ENCODE measurements at places on chromosomes 6 and 20.

- DNase-seq, result no peak
Observed at GRCh38 chr6:137894779-137895385, 27.8 kb downstream of the TNFAIP3 start.

GRCh38 chr6:53929041-53929820 is 134.4 kb downstream of the LRRC1 start:
- DNase-seq, result no peak

GRCh38 chr6:27720607-27721580 is 191.3 kb downstream of the OR2B2 start:
- no peak for DNase-seq

GRCh38 chr6:144581812-144582537 is 296.8 kb downstream of the UTRN start:
- DNase-seq, result no peak

DNA sequence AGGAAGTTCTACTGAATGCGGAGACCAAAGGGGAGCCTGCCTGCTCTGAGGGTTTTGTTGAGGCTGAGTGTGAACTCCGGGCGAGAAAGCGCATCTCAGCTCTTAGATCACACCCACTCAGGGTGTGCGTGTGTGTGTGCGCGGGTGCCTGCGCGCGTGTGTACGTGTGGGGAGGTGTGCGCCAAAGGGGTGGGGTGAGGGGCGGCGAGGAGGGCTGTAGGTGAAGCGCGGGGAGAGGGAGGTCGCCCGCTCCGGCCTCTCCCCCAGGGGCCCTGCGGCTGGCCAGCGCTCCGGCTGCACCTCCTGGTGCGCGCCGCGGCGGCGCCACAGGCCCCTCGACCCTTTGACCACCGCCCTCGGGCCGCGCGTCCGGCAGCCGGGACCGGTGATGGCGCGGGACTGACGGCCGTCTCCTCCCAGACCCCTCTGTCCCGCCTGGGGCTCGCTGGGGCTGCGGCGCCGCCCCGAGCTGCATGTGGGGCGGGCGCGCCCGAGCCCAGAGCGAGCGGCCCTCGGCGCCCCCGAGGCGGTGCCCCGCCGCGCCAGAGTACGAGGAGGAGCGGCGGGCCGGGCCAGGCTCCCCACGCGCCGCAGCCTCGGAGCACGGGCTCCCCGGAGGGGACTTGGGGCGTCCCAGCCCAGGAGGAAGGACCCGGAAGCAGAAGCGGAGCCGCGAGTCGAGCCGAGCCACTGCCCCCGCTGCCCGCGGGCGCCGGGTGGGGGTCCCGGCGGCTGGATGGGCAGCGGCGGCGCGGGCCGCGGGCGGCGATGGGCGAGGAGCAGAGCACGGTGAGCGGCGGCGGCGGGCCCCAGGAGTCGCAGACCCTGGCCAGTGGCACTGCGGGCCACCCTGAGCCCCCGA is at the start of gene RNF217:
Gene RNF217 (plus strand): TSS at position 661 of the 862 bp plus-strand sequence. CDS start 108 bp downstream, at position 769.
- DNase-seq, result no peak

DNA sequence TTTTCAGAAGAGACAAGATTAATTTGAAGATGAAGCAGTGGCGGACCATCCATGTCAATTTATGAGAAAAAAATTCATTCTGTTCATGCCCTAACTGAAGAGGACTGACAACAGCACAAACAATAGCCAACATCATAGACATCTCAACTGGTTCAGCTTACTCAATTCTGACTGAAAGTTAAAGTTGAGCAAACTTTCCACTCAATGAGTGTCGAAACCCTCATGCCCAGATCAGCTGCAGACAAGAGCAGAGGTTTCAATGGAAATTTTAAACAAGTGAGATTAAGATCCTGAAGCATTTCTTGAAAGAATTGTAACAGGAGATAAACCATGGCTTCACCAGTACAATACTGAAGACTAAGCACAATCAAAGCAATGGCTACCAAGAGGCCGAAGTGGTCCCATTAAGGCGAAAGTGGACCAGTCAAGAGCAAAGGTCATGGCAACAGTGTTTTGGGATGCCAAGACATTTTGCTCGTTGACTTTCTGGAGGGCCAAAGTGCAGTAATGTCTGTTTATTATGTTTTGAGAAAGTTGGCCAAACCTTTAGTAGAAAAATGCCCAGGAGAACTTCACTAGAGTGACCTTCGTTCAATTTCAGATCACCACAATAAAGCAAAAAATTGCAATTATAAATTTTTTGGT is 6.1 kb upstream of the SFT2D1 start:
- no peak for DNase-seq

DNA sequence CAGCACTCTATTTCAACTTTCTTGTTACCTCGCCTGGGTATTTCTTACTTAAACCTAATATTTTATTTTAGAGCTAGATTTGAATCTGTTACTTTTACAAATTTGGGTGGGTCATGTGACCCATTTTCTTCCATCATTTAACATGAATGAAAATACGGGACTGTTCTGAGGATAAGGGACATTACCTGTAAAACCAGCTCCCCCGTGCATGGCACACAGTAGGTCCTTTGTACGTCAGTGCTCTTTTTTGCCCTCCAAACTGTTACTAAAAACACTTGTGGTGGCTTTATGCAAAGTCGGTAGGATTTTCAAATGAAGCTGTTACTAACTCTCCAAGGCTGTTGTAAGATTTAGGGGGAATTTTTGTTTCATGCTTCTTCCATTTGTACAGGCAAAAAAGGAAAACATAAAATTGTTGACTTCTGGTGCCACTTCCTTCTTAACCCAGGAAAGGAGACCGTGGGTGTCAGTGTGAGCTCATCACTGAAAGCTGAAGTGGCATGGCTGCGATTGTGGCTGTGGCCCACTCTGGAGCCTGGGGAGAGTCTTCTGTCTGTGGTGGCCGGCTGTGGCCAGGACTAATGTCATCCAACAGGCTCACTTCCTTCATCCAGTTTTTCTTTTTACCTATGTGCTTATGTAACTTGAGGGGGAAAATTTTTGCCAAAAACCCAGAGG is 40.2 kb upstream of the PXDC1 start:
- no peak for DNase-seq

DNA sequence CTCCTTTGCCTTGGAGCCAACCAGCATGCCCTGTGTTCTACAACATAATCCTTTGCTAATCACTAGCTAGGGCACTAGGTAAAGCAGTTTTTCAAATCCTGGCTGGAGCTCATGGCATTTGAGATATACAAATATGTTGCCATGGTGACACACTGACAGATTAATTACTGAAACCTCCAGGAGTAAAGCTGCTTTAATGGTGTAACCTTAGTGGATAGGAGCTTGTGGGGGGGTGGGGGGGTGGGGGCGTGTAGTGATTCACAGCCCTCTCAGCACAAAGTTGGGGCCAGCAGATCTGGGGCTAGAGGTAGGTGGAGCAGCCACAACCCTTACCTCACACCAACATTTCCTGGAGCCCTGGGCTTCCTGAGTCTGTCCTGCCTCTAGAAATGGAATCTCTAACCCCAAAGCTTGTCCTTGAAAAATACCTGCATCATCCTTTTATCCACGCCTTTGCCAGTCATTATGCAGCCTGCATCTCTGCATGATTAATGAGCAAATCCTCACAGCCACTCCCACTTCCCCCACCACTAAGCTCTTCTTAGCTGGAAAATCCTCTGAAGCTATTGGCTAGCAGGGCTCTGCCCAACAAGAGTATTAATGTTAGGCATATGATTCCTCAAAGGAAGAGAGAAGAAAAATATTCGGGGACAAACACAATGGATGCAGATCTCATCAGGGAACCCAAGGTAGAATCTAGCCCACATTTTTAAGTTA is 84.5 kb upstream of the PRND start:
- DNase-seq, result no peak

DNA sequence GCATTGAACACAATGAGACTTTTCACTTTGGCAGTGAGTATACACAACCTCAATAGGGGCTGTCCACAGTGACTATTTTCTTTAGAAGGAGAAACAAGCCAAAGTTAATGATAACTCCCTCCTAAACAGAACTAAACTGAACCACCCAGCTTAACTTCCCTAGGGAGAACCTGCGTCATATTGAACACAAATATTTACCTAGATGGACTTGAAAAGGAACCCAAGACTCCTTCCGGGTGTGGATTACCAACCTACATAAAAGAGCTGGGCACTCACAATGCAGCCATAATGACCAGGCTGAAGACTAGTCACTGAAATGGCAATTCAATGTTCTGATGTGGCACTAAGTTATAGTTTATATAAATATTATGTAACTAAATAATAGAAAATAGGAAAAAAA is 160.6 kb downstream of the IBTK start:
- no peak for DNase-seq

- no peak for DNase-seq
Observed at GRCh38 chr6:132698608-132699007, 15.2 kb downstream of the VNN1 start.

- DNase-seq, result no peak
Observed at GRCh38 chr20:24379484-24379927, 89.9 kb upstream of the SYNDIG1 start.

DNA sequence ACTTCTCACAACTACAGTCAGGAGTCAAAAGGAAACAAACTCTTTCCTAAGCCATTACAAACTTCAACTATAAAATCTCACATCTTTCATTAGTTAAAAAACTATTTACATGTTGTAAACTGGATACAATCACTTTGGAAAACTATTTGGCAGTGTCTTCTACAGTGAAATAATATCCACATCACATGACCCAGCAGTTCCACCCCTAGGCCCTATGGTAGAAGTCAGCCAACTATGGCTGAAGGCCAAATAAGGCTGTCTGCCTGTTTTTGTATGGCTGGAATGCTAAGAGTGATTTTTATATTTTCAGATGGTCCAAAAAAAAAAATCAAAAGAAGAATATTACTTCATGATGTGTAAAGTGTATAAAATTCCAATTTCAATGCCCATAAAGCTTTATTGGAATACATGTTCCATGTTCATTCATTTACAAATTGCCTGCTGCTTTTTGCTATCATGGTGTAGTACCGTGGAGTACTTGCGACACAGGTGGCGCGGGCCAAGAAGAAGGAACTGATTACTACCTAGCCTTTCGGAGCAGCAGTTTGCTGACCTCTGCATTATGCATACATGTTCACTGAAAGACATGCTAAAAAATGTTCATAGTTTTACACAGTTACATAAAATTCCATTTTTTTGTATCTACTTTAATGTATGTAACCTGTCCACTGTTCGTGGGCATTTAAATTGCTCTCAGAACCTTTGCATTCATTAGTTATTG is 129.0 kb downstream of the KIF16B start:
- DNase-seq, result no peak

GRCh38 chr20:56949318-56949717 is 317.1 kb downstream of the BMP7 start:
- DNase-seq, result no peak

DNA sequence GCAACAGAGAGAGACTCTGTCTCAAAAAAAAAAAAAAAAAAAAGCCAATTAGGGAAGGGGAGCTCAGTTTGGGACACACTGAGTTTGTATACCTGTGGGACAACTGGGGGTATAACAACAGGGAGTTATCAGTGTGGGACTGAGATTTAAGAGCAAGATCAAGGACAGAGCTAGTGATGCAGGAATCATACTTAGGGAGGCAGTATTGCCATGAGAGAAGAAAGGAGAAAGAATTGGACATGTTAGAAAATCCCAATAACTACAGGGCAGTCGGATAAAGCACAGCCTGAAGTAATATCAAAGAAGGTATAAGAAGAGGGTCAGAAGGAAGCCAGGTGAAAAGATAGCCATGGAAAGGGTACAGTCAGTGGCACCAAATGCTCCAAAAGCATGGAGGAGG is 121.2 kb downstream of the PTPRT start:
- no peak for DNase-seq

DNA sequence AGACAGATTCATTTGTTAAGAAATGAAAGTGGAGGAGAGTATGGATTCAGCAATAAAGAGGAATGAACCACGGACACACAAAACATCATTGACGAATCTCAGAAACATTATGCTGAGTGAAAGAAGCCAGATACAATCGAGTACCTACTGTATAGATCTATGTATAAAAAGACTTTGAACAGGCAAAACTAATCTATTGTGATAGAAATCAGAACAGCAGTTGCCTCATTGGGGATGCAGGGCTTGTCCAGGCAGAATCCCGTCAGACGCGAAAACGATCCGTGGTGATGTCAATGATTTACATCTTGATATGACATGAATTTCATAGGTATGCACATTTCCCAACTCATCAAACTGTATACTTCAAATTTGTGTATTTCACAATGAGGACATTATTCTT is 265.2 kb downstream of the CBLN4 start:
- DNase-seq, result no peak

DNA sequence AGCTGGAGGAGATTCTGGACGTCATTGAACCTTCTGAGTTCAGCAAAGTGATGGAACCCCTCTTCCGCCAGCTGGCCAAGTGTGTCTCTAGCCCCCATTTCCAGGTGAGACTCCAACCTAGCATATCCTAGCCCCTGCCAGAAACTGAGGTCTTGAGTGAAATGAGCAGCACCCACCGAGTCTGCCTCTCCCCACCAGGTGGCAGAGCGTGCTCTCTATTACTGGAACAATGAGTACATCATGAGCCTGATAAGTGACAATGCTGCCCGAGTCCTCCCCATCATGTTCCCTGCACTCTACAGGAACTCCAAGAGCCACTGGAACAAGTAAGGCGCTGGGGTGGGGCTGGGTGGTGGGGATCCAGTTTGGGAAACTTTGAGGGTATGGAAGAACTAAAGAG is 4.6 kb downstream of the MEA1 start:
- DNase-seq, result no peak

DNA sequence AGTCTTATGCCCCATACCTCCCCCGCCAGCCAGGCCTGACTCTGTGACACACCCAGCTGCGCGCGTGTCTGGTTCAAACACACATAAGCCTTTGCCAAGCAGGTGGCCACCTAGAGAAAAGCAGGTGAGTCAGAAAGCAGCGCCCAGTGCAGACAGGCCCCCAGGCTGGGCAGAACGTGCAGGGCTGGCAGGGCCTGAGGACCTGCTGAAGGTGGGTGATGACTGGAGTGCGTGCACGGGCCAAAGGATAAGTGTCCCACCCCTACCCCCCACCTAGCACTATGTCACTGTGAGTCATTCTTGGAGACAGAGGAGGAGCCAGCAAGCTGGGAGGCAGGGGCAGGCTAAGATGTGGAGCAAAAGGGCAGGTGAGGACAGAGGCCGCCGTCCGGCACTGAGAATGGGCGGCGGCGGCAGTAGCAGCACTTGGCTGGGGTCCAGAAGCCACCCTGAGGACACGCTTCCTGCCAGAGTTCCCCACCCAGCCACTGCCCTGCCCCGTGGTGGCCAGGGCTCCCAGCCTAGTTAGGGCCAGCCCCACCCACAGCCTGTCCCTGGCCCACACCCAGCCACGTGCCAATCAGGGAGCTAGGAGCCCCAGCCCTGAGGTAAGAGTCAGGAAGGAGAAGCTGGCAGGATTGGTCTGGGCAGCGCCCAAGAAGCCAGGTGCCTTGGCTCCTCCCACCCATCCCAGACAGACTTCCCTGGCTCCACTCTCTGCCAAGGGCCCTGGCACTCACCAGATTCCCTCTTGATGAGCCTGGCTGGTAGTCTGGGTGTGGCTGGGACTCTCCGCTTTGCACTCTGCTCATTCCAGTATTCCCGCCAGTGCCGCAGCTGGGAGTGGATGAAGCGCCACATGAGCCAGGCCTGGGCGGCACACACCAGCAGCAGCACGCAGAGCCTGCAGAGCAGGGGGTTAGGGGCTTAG is 72.7 kb downstream of the TRAM2 start:
- DNase-seq, result no peak

- peak; percentile 42 for DNase-seq
Observed at GRCh38 chr6:797479-798077, 104.6 kb upstream of the EXOC2 start.

Data from T-helper 2 cell (primary cell).